ENCODE measurements at places on chromosomes 4 and X.

- DNase-seq: no peak
Observed at GRCh38 chr4:80208610-80209339, 11.5 kb downstream of the PRDM8 start.

GRCh38 chr4:156538651-156539257 lies 432.8 kb downstream of the PDGFC start:
- no peak for DNase-seq

DNA sequence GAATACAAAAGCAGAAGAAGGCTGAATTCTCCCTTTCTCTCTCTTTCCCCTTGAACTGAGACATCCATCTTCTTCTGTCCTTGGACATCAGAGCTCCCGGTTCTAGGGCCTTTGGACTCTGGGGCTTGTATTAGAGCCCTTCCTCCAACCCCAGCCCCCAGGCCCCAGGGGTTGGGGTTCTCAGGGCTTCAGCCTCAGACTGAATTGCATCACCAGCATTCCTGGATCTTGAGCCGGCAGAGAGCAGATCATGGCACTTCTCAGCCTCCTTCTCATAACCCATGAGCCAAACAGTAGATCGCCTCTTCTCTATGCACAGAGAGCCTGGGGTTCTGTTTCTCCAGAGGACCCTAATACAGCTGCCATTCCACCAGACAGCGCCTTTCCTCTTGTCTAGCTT lies 25.3 kb upstream of the CLDN24 start:
- no peak for DNase-seq

DNA sequence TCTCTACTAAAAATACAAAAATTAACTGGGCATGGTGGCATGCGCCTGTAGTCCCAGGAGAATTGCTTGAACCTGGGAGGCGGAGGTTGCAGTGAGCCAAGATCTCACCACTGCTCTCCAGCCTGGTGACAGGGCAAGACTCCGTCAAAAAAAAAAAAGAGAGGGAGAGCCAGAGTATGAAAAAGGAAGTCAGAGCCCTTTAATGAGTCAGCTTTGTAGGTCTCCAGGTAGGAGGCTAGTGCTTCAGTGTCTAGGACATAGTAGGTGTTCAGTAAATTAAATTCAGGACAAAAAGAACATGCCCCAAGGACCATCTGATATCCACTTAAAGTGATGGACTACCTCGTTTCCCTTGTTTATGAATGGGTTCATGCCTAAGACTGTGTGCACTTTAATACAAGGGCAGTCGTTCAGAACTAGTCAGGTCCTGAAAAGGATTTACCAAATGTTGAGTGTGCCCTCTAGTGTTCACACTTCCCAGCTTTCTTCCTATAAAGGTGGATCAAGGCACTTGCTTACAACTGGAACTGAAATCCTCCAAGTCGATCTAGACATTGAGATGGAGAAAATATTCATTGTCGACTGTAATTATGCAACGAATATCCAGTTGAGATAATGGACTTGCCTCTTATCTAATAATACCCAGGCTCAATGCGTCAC lies 29.0 kb downstream of the F9 start:
- DNase-seq: no peak

- DNase-seq: no peak
Observed at GRCh38 chrX:153214934-153215333, 35.9 kb downstream of the MAGEA1 start.

DNA sequence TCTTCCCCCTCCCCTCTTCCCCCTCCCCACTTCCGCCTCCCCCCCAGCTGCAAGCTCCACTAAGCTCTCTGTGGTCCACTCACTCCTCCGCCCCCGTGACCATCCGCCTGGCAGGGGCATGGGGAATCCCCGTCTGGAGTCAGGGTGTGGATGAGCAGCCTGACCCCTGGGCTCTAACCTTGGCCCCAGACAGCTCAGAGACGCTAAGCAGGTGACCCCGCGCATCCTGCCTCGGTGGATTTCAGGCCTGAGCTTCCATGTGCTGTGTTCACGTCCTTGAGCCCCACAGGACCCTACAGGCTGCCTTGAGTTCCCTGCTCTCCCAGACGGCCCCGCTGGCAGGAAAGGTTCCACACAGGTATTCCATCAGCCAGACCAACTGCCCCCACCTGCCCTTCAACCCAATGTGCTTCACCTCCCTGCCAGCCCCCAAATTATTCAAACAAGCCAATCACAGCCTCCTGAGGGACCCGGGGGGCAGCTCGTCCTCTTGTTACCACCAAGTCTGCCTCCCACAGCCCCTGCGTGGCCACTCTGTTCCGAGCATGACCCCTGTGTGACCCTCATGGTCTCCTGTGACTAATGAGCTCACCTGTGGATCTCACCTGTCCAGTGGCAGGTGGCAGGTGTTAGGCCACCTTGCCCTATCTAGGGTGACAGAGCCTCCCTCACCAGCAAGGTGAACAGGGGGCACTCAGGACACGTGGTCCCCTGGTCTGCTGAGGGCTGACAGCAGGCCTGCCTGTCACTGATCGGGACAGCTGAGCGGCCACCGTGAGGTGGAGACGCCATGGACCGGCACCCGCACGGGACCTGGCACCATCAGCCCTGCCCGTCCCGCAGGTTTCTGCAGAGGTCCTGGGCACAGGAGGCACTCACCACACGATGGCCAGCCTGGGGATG lies 73.2 kb upstream of the MXD4 start:
- no peak for DNase-seq

- no peak for DNase-seq
Observed at GRCh38 chrX:70168238-70169188, 8.8 kb upstream of the DGAT2L6 start.

DNA sequence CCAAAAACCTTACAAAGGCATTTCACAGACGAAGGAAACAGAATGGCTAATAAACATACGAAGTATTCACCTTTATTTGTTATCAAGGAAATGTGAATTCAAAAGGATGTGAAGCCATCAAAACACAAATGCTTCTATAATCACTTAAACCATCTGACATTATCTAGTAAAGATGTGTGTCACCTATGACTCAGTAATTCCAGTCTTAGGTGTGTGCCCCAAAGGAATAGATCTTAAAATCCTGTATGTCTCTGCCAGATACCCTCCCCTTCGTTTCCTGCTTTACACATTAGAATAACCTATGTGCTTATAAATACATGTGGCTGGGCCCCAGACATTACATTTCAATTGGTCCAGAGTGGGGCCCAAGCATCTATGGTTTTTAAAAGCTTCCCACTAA lies 41.8 kb upstream of the CEP135 start:
- DNase-seq: no peak

GRCh38 chr4:178068136-178068535 lies 625.9 kb upstream of the AGA start:
- DNase-seq: no peak

DNA sequence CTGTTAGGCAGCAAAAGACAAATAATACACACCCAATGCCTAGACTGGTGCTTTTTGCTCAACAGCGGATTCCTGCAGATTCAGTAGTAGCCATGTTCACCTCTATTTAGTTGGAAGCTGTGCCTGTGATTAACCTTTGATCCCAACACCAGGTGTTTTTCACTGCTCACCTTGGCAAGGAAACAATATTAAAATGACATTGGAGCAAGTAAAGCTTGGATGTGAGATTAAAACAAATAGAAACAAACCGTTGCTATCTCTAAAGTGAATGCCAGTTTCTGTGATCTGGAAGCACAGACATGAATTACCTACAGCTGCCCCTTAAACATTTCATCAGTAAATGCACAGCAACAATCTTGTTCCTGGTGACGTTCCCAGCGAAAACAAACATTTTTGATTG lies 35.7 kb downstream of the MAGEB17 start:
- DNase-seq: no peak

DNA sequence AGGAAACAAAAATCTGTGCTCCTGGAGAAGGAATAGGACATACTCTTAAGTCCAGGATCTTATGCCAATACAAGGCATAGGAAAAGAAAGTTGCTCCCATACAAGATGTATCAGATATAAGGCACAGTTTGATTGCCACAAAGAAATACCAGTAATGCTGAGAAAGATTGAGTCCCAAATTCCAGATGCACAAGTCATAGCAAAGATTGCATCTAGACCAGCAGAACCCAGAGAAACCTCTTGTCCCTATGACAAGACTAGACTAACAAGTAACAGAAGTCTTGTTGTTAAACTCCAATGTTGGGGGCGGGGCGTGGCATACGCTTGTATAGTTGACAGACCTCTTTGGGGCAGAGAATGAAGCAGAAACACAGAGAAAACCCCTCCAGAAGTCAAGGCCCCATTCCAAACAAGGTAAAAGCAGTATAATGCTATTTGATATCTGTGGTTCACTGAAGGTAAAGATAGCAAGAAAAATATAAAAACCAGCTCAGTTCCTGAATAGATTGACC lies 671.5 kb upstream of the GRIA3 start:
- no peak for DNase-seq

- no peak for DNase-seq
Observed at GRCh38 chrX:19695884-19696283, 180.6 kb upstream of the MAP3K15 start.

DNA sequence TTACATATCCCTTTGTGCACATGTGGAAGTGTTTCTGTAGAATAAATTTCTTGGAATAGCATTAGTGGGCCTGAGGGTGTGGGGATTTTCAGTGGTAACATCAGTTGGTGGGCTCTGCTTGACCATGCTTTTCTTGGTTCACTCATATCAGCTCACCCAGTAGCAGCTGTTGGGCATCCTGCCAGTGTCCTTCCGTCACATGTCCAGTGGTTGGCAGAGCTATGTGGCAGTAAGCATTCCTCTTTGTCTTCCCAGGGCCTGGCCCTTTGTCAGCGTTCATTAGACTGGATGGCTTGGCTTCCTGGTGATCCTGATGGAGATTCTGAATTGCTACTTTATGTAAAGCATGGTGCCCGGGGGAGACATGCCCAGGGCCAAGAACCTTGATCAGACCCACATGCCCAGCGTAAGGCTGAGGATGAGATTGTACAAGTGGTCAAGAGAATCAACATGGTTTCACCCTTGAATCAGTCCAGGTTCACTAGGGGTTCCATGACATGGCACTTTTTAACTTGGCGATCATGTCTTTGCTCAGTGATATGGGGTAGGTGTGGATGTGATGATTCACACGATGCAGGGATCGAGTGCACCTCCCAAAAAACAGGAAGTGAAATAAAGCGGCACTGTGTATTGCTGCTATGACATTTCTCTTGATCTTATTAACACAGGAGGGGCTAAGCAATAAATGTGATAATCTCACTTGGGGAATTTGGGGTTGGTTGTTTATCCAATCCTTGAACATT lies 72.1 kb upstream of the IGFBP7 start:
- no peak for DNase-seq

DNA sequence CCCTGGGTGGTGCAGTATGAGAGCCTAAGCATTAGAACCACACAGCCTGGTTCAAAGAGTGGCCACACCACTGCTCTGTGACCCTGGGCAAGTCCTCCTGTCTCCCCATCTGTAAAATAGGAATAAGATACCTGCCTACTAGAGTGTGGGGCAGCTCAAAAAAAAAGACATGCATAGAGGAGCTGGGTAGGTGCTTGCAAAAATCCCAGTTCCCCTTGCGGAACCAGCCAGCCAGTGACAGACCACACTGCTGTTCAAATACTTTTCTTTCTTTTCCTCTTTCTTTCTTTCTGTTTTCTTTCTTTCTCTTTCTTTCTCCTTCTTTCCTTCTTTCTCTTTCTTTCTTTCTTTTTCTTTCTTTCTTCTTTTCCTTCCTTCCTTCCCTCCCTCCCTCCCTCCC lies 63.0 kb upstream of the TRIM2 start:
- no peak for DNase-seq

DNA sequence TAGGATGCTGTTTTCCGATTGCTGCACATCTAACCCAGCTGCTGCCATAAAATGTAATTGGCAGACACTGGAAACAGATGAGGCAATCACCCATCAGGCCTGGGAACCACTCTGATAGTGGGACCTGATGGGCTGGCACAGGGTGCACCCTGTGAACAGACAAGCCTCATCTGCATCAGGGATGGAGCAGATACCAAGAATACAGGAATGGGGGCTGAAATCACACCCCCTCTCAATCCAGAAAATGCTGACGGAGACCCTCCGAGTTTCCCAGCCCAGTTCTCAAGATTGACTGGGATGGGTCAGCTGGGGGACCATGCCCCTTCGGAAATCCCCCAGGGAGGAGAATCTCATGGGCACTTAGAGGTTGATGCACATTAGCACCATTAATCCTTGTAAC lies 28.8 kb upstream of the PPP2R2C start:
- DNase-seq: no peak

GRCh38 chr4:55866290-55866907 lies 13.0 kb downstream of the EXOC1 start:
- no peak for DNase-seq

GRCh38 chr4:40546969-40547788 lies 82.5 kb downstream of the RBM47 start:
- no peak for DNase-seq

DNA sequence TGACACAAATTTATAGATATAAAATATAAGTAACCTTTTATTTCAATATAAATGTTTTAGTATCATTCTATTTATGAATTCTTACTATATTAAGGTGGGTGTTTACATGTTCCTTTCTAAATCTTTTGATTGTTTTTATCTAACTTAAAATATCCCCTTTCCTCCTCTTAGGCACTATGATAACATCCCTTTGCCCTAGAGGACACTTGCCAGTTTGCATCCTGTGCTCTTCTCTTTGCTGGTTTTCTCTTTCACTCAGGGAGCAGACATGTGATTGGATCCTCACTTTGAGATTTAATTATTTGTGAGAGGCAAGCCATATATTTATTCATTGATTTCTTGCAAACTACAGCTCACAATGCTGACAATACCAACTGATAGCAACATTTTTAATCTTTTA lies 16.2 kb downstream of the LRIT3 start:
- no peak for DNase-seq

- no peak for DNase-seq
Observed at GRCh38 chrX:149881081-149881711, at the start of gene MAGEA8. Gene MAGEA8, plus strand, starts transcription at chrX:149881183. Its CDS starts 3,090 bp downstream, at chrX:149884273.

- no peak for DNase-seq
Observed at GRCh38 chr4:36303426-36304137, 22.2 kb downstream of the DTHD1 start.

DNA sequence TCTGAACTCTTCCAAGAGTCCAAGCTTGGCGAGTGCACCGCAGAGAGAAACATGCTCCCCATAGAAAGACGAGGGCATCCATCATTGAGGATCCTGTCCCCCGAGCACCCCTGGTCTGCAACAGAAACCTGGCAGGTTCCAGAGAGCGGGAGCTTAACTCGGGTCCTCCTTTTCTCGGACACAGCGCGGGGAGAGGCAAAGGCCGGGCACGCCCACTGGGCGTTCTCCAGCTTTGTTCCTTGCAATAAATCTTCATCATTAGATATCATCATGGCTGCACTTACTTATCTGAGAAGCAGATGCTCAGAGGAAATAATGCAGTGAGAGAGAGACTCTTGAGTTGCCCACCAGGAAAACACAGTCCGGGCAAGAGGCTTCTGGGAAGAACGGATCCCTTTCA lies 90.1 kb upstream of the PSAPL1 start:
- DNase-seq: no peak

DNA sequence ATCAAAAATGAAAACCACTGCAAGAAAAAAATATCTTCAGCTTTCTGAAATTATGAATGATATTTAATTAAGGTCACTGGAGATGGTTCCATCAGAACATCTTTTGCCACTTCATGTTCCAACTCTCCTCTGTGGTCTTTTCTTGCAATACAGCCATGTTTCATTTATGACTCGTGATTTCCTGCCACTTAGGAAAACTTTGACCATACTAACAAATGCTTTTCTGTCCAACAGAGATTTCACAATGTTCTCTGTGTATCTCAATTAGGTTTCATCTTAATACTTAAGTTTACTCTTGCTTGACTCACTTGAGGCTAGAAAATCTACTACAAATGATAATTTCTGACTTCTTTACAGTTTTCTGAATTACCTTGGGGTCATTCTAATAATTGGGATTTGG lies 330.9 kb downstream of the CXXC4 start:
- DNase-seq: no peak

- no peak for DNase-seq
Observed at GRCh38 chrX:23246001-23246400, 88.6 kb upstream of the PTCHD1 start.

- no peak for DNase-seq
Observed at GRCh38 chr4:110106931-110107296, 91.5 kb downstream of the ELOVL6 start.
